Spleen (tissue), 13 donors: ENCODE measurements at places on chromosomes 4 and X. TPM values are rescaled to one million over a fixed set of nuclear protein-coding genes. Genes with fewer than 3 reads are reported as not detected.

DNA sequence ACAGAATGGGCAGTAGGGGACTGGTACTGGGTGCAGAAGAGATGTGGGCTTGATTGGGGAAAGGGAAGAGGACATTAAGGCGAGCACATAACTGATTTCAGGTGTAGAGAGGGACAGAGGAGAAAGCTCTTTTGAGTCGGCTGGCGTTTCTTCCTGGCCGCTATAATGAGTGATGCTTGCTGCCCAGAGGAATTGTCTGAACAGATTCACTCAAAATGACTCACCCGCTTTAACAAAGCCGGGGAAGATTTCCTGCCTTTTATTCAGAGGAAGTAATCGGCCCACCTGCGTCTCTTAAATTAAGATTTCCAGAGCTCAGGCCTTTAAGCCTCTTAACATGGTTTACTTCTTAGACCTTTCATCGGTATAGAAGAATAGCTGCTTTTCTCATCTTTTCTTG, 102.1 kb upstream of the AP1S2 start:
- H3K36me3 ChIP-seq, result no peaks in the 10 kb centered on the region
- H3K27ac ChIP-seq, result no peak overlapping the region

Gene CT45A1
- total RNA-seq, result not detected

DNA sequence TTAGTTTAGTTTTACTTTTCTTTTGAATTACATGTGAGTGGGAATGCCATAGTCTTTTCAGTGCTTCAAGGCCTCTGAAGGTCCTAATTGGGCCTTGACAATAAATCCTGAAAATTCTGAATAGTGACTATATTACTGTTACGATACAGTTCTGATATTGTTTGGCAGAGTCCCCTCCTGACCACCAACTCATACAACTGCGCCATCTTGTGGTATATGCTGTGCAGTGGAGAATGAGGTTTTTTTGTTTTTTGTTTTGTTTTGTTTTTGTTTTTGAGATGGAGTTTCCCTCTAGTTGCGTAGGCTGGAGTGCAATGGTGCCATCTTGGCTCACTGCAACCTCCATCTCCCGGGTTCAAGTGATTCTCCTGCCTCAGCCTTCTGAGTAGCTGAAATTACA, 56.6 kb upstream of the CHRDL1 start:
- H3K36me3 ChIP-seq, result no peaks in the 10 kb centered on the region
- DNase-seq, result no peak
- H3K4me1 ChIP-seq, result no peaks in the 10 kb centered on the region
- no peak overlapping the region for H3K4me3 ChIP-seq

DNA sequence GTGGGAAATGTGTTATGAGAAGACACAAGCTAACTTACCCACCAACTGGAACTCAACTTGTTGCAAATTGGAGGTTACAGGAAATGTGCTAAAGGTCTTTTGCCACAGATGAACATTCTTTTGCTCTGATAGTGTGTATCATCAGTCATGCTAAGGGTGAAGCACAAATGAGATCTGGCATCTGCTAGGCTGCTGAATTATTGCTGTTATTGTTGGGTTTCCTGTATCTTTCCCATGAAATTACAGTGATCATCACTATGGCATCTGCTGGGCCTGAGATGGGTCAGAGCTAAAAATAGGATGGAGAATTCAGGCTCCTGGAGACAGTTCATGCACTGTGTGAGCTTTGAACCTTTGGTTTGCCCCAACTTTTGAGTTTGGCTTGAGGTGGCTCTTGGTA, 124.5 kb downstream of the NPNT start:
- DNase-seq, result no peak
- no peak overlapping the region for H3K4me3 ChIP-seq
- no peaks in the 10 kb centered on the region for H3K36me3 ChIP-seq

Gene C1QTNF7
- total RNA-seq, result 5.1 TPM

GRCh38 chr4:72111863-72112262, 80.1 kb downstream of the NPFFR2 start:
- no peak overlapping the region for H3K27ac ChIP-seq
- no peak for DNase-seq
- H3K27me3 ChIP-seq, result no peaks in the 10 kb centered on the region
- H3K36me3 ChIP-seq, result no peaks in the 10 kb centered on the region
- H3K4me3 ChIP-seq, result no peak overlapping the region

- peaks cover 31% of the 10 kb centered on the region for H3K27me3 ChIP-seq
- no peak for DNase-seq
- H3K4me3 ChIP-seq, result peak overlapping the region; percentile 23
- H3K36me3 ChIP-seq, result no peaks in the 10 kb centered on the region
These were observed 616 bp upstream of the KLHL34 start for GRCh38 chrX:21658746-21659145.

- H3K4me3 ChIP-seq, result no peak overlapping the region
- no peak for DNase-seq
- no peaks in the 10 kb centered on the region for H3K36me3 ChIP-seq
- no peaks in the 10 kb centered on the region for H3K27me3 ChIP-seq
- H3K27ac ChIP-seq, result no peak overlapping the region
- H3K4me1 ChIP-seq, result no peaks in the 10 kb centered on the region
These were observed 20.1 kb downstream of the ADRA2C start for GRCh38 chr4:3786196-3786869.

GRCh38 chrX:119690921-119691716, 1.8 kb downstream of the SEPTIN6 start:
- peak overlapping the region; percentile 86 for H3K27ac ChIP-seq
- H3K4me1 ChIP-seq, result peaks cover 32% of the 10 kb centered on the region
- H3K27me3 ChIP-seq, result no peaks in the 10 kb centered on the region
- H3K36me3 ChIP-seq, result no peaks in the 10 kb centered on the region
- peak overlapping the region; percentile 80 for H3K4me3 ChIP-seq

DNA sequence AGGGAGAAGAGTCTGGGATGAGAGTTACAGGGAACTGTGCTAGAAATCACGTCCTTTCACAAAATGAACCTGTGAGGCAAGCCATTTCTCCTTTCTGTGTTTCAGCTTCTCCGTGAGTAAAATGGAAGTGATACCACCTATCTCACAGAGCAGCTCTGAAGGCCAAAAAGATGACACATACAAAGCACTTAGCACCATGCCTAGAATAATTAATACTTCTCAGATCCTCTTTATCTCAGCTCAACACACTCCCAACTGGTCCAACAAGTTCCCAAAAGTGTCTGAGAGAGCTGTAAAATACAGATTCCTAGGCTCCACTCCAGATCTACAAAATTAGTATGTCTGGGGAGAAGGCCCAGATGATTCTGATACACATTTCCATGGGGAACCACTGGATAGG, 38.3 kb downstream of the LHFPL1 start:
- H3K4me3 ChIP-seq, result no peak overlapping the region
- DNase-seq, result no peak

Gene FABP2
- total RNA-seq, result not detected

Gene TEX13C
- total RNA-seq, result not detected

DNA sequence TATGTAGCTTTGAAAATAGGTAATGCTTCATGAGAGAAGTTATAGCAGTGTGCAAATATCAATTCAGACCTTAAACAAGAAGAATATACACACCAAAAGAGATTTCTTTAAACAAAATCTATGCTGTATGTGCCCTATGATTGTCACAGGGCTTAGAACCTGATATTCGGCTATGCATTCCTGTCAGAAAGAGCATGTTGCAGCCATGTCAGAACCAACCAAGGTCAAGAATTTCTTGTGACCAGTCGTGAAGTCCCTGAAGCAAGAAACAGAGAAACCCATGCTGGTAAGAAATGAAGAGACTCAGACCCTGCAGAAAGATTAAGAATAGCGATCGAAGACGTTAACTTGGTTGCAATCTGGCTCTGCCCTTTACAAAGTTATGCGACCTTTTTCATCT, 210.3 kb upstream of the SPIN4 start:
- DNase-seq, result no peak
- no peaks in the 10 kb centered on the region for H3K36me3 ChIP-seq
- H3K27ac ChIP-seq, result peak overlapping the region; percentile 72
- H3K4me1 ChIP-seq, result peaks cover 11% of the 10 kb centered on the region
- H3K27me3 ChIP-seq, result no peaks in the 10 kb centered on the region
- H3K4me3 ChIP-seq, result peak overlapping the region; percentile 56

DNA sequence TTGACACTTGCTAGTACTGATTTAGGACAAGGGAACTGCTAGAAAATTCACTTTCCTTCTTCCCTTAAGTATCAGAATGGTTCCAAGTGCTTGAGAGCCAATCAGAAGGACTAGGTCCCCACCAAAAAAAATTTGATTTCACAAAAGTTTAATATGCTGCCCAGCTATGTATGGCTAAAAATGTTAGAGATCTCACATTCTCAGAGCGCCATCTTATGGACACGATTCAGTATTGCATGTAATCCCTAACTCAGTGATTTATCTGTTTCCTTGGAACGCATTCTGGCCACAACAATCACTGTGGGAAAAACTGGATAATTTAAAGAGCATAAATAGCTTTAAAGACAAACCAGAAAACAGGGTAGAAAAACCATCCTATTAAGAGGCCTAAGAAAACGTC, 255.1 kb upstream of the GPC4 start:
- H3K4me3 ChIP-seq, result no peak overlapping the region
- no peaks in the 10 kb centered on the region for H3K36me3 ChIP-seq
- DNase-seq, result no peak
- H3K27me3 ChIP-seq, result no peaks in the 10 kb centered on the region
- H3K27ac ChIP-seq, result no peak overlapping the region

- H3K4me3 ChIP-seq, result no peak overlapping the region
- no peaks in the 10 kb centered on the region for H3K4me1 ChIP-seq
- no peak for DNase-seq
- no peaks in the 10 kb centered on the region for H3K36me3 ChIP-seq
- H3K27ac ChIP-seq, result no peak overlapping the region
- H3K27me3 ChIP-seq, result no peaks in the 10 kb centered on the region
These were observed 746.9 kb downstream of the PCDH19 start for GRCh38 chrX:99663136-99663535.

- DNase-seq, result no peak
- H3K27ac ChIP-seq, result no peak overlapping the region
- no peaks in the 10 kb centered on the region for H3K36me3 ChIP-seq
- H3K27me3 ChIP-seq, result no peaks in the 10 kb centered on the region
These were observed 48.0 kb downstream of the KLHL34 start for GRCh38 chrX:21610168-21610567.

GRCh38 chr4:150264595-150265161, 186.4 kb downstream of the DCLK2 start:
- DNase-seq, result no peak
- H3K27ac ChIP-seq, result no peak overlapping the region
- no peaks in the 10 kb centered on the region for H3K4me1 ChIP-seq

GRCh38 chr4:25117716-25118472, 42.4 kb downstream of the SEPSECS start:
- H3K27ac ChIP-seq, result no peak overlapping the region
- no peak for DNase-seq
- H3K4me1 ChIP-seq, result no peaks in the 10 kb centered on the region
- peaks cover 29% of the 10 kb centered on the region for H3K36me3 ChIP-seq
- H3K27me3 ChIP-seq, result no peaks in the 10 kb centered on the region

Gene UGT2B11
- not detected for total RNA-seq

DNA sequence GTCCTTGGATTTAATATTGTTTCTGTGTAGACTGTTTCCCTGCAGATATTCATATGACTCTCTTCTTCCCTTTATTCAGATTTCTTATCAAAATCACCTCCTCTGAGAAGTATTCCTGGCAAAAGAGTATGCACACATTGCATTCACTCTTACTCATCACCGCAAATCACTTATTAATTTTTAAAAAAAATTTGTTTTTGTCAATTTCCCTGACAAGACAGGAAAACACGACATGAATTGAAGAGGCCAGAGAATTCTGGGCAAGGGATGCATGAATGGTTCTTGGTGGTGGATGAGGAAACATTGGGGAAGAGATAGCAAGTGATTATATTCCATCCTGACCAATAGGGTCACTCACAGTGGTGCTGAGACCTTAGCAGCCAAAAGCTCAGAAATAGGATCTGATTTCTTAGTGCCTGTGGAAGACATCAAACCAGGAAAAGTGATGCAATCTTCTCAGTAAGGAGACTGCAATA, 522.5 kb upstream of the AGA start:
- no peaks in the 10 kb centered on the region for H3K4me1 ChIP-seq
- no peak for DNase-seq
- H3K36me3 ChIP-seq, result no peaks in the 10 kb centered on the region
- H3K27ac ChIP-seq, result no peak overlapping the region
- H3K27me3 ChIP-seq, result no peaks in the 10 kb centered on the region

Gene SYNPO2
- 36.9 TPM for total RNA-seq

GRCh38 chrX:805988-806387, 175.4 kb downstream of the SHOX start:
- no peak overlapping the region for H3K4me3 ChIP-seq
- no peaks in the 10 kb centered on the region for H3K36me3 ChIP-seq
- no peak for DNase-seq
- H3K27ac ChIP-seq, result no peak overlapping the region
- H3K27me3 ChIP-seq, result no peaks in the 10 kb centered on the region

Gene TMSB15A
- total RNA-seq, result not detected

Gene HEPH
- total RNA-seq, result 18.0 TPM

Gene TLR7
- total RNA-seq, result 4.8 TPM

GRCh38 chr4:143597276-143597675, 83.8 kb downstream of the SMARCA5 start:
- no peaks in the 10 kb centered on the region for H3K27me3 ChIP-seq
- no peak overlapping the region for H3K27ac ChIP-seq
- no peaks in the 10 kb centered on the region for H3K36me3 ChIP-seq
- no peak for DNase-seq

DNA sequence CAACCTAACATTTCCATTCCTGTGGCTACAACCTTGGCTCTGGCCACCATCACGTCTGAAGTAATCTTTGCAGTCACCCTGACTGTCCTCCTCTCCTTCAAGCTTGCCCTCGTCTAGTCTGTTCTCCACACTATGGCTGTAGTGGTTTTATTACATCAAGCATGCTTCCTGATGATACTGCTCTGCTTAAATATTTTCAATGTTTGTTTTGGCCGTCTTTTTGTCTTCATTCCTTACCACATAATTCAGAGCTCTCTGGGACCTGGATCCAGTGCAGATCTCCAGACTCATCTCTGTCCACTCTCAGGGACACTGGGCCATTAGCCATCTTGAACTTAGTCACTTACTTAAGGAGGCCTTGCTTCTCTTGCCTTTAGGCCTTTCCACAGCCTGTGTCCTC, 27.7 kb upstream of the FREM3 start:
- H3K4me1 ChIP-seq, result no peaks in the 10 kb centered on the region
- H3K4me3 ChIP-seq, result no peak overlapping the region
- no peak overlapping the region for H3K27ac ChIP-seq
- no peak for DNase-seq
- no peaks in the 10 kb centered on the region for H3K27me3 ChIP-seq

GRCh38 chrX:10172877-10173276, 16.1 kb downstream of the CLCN4 start:
- H3K4me1 ChIP-seq, result no peaks in the 10 kb centered on the region
- H3K27ac ChIP-seq, result no peak overlapping the region
- no peaks in the 10 kb centered on the region for H3K36me3 ChIP-seq
- DNase-seq, result no peak

Gene SFRP2
- not detected for total RNA-seq

DNA sequence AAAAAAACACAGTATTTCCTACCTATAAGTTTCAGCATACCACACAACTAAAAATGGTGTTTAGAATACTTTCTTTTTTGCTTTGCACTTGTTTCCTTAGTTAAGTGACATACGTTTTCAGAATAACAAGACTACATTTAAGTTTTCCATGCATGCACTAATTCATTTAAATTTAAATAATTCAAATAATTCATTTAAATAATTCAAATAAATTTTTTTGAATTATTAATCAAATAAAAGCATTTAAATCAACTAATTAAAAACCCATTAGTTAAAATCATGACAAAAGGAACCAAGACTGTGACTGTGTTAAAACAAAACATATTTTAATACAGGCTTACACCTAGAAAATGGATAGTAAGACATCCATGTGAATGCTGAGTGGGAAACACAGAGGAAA, 12.8 kb downstream of the ANXA5 start:
- no peak overlapping the region for H3K4me3 ChIP-seq
- peaks cover 3% of the 10 kb centered on the region for H3K4me1 ChIP-seq

- no peaks in the 10 kb centered on the region for H3K36me3 ChIP-seq
- H3K4me3 ChIP-seq, result no peak overlapping the region
- DNase-seq, result no peak
- no peaks in the 10 kb centered on the region for H3K27me3 ChIP-seq
- H3K4me1 ChIP-seq, result no peaks in the 10 kb centered on the region
These were observed 193.4 kb upstream of the EDNRA start for GRCh38 chr4:147287588-147287890.
